ENCODE measurements at places on chromosomes 6 and 20.

- no peak for DNase-seq
Observed at GRCh38 chr20:59696476-59696875, 92.1 kb downstream of the PHACTR3 start.

GRCh38 chr6:69019832-69020231 is 384.8 kb downstream of the ADGRB3 start:
- no peak for DNase-seq

GRCh38 chr6:148957752-148958151 is 210.9 kb downstream of the UST start:
- DNase-seq, result no peak

DNA sequence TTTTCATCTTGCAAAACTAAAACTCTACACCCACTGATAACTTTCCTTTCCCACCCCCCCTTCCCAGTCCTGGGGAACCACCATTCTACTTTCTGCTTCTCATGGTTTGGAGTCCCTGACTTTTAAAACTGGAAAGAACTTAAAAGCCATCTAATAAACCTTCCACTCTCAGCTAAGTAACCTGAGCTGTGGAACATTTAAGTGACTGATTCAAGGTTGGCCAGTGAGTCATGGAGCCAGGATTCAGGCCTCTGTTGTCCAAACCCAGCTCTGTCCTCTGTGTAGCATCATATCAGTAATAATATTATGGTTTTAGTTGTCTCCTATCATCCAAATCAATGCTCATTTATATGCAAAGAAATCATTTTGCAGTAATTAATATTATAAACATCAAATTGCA is 176.0 kb upstream of the NT5E start:
- no peak for DNase-seq

DNA sequence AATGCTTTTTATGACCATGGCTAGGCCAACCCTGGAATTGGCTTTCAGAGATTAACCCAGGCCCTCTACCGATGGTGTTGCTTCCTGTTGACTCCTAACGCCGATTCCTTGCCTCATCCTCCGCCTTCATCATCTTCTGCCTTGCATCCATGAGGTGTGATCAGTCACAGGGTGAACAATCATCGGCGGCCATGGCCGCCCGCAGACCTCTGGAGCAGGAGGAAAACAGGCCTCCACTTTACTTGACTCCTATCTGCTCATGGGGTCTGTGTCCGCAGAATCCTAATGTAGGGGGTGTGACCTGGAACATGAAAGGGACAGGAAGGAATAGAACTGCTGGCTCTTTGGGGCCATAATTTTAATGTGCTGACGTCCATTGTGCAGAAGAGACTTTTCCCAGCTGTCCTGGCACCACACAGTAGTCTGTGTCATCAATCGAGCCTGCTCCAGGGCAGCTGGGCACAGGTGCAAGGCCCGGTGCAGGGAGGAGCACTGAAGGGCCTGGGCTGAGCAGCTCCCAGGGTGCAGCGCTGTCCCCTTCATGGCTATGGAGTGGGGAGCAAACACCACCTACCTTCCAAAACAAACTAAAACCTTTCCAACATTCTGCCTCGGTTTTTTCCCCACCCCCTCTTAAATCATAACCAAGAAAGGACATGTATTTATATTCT is 8.0 kb downstream of the SLC22A3 start:
- no peak for DNase-seq

GRCh38 chr6:17928514-17929430 is 58.7 kb downstream of the KIF13A start:
- DNase-seq, result no peak

- no peak for DNase-seq
Observed at GRCh38 chr20:53905019-53905819, 165.2 kb downstream of the BCAS1 start.

DNA sequence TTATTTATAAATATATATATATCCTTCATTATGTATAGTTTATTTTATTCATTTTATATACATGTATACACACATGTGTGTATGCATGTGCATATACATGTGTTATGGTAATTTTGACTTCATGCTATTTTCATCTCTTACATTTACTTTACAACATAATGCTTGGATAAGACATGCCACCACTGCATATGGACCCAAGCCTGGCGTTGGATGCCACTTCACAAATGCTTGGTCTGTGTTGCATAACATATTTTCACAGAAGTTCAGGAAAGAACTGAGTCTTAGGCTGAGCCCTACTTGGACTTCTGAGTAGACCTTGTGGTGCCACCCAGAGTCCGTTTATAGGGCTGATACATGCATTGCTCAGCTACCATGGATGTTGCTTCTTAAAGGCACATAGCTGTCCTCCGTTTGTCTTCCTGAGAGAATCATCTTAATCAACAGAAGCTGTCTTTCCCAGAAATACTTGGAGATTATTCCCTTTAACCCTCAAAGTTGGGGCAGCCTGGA is 337.8 kb downstream of the BTBD3 start:
- no peak for DNase-seq

- DNase-seq, result no peak
Observed at GRCh38 chr6:138310821-138311220, 66.9 kb upstream of the SMIM28 start.

DNA sequence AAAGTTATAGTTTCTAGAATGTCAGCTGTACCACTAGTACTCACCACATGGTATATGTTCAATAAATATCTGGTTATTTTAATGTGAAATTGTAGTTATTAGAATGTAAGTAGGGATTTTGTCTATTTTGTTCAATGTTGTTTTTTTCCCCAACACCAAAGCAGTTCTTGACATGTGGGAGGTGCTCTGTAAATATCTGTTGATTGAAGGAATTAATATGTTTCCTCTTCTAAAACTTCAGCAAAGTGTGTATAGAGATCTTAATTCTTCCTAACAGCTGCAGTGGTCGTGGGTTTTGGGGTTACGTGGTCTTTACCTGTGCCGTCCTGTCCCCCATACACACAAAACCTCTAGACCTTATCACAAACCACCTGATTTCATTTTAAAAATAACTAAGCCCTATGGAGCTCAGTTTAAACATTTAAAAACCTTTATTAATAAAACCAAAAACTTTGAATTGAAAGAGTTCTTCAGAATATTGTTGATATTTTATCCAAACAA is 471.9 kb upstream of the SOX4 start:
- no peak for DNase-seq

GRCh38 chr6:41536795-41537758 is 9.1 kb upstream of the FOXP4 start:
- DNase-seq, result no peak

DNA sequence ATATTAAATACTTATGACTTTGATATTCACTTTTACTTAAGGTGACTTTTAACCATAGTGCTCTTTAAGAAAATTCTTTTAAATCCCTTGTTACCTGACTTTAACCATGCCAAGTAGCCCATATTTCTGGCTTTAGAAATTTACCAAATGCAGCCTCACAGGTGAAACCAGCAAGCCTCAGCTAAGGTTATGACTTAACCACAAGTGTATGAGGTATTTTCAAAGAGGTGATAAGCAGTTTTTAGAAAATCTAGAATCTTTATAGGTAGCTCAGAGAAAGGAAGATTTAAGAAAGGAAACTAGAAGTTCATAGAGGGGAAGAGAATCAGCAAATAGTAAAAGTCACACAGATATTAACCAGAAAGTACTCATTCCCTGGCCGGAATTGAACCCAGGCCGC is 661.9 kb upstream of the GJE1 start:
- DNase-seq, result no peak

GRCh38 chr20:36313476-36313875 is 7.3 kb downstream of the DLGAP4 start:
- no peak for DNase-seq

GRCh38 chr6:14621518-14621917 is 503.9 kb downstream of the CD83 start:
- no peak for DNase-seq

DNA sequence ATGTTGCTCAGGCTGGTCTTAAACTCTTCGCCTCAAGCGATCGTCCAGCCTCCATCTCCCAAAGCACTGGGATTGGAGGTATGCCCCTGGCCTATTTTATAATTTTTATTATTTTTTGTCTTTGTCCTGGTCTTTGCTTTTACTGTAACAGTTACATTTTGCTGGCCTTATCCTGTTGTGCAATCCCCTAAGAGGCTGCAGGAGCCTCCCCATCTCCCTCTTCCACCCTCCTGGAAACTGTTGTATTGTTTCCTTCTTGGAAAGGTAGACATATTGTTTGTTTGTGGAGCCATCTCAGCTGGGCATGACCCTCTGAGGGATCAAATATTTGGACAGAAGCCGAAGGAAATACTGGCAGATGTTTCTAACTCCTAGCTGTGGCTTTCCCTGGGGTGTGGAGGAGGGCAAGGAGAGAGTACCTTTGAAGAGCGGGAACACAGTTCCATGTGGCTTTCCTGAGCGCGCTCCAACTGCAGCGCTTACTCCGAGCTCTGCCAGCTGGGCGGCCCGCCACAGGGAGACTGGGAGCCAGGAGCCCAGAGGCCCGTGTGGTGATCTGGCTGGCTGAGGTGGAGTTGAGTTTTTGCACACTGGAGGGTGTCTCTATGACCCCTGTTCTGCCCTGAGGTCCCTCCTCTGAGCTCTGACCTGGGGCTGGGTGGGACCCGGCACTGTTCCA is 4.9 kb downstream of the MAPK13 start:
- DNase-seq, result no peak

DNA sequence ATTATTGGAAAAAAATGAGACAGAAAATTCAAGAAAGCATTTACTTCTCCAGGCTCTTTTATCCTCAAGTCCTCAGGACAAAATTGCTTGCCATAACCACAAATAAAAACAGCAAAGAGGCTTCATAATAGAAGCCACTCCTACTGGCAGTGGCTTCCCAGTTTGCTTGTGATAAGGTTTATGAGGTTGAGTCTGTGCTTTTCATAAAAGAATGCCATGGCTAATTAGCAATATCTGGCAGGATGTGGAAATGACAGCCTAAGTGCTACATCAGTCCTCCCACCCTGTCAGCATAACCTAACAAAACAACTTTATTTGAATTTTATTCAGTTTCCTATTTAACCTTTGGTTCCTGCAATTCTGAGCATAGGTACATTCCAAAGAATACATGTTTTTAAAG is 80.9 kb upstream of the HTR1E start:
- no peak for DNase-seq

DNA sequence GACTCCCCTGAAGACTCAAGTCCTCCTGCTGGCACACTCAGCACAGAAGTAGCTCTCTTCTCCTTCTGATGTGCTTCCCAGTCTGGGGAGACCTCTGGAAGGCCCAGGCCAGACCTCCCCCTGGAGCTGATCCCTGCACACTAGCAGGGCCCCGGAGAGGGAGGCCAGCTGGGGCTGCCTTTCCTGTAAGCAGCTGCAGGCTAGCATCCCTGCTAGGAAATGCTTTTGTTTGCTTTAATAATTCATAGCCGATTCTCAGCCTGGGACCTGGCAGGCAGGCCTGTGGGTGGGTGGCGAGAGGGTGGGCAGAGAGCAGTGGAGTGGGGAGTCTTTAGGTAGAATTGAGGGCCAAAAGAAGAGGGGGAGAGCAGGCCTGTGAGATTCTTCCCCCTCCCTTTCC is 5.2 kb downstream of the EBF4 start:
- DNase-seq, result no peak

GRCh38 chr20:51275826-51276225 is 252.9 kb upstream of the KCNG1 start:
- no peak for DNase-seq

DNA sequence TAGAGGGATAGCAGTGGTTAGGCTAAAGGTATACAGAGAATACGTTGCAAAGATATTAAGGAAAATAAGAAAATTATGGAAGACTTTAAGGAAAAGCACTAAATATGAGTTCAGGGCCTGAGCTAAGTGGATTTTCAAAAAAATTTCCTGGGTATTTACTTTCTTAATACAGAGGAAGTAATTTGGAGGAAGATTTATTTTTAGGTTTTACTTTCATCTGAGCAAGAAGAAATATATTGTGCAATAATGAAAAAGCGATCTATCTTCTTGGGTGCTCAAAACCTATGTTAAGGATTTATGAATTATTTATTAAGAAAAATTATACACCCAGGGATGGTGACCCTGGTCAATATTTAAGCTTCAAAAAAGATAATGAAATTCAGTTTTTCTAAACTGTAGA is 224.7 kb downstream of the PLCB1 start:
- DNase-seq, result no peak

- DNase-seq, result no peak
Observed at GRCh38 chr20:35502352-35502751, 27.1 kb downstream of the C20orf173 start.

DNA sequence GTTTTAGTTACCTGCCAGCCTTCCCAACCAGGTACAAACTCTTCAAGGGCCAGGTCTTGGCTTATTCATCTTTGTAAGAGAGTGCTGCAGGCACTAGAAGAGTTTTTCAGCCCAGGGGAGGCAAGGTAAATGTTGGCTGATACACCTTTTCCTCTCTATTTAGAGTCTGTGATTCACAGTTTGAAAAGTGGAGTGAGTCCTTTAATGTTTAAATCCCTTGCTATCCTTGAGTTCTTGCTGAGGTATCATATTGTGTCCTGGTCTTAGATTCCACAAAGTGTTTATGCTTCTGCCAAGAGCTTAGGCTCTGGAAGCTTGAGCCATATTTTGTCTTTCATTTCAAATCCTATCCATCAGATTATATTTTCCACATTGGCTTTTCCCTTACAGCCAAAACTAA is 52.8 kb upstream of the CITED2 start:
- DNase-seq, result no peak

- DNase-seq, result no peak
Observed at GRCh38 chr20:61761453-61762166, 304.1 kb downstream of the TAF4 start.

DNA sequence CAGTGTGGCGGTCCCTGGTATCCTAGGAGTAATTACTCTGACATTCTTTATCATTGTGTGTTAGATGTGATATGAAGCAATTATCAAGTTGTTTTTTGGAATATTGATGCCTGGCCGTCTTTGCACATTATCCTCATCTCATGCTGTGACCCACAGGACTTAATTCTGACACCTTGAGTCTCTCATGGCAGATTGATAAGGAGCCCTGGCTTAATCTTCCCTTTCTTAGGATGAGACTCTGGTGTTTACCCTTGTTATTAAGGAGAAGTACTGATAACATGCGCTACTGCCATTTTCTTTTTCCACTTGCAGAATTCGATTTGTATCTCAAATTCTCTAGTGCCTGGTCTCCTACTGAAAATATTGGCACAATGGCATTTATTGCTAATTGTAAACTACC is 980.2 kb downstream of the KIF16B start:
- DNase-seq, result no peak

GRCh38 chr20:18284805-18285533 is 3.4 kb upstream of the ZNF133 start:
- DNase-seq, result no peak

DNA sequence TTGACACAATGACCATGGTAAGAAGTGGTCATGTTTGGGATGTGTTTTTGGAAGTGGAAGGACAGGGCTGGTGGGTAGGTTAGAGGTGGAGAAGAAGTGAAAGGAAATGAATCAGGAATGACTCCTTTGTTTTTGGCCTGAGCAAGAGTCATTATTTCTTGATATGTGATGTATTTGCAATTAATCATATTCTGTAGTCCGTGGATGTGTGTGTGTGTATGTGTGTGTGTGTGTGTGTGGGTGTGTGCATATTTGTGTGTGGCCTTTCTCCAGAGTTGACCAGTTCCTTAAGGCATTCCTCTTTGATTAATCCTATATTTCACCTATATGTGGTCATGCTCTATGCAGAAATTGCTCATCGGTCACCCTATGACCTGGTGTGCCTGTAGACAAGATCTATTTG is 130.7 kb downstream of the UTRN start:
- no peak for DNase-seq

Data from stimulated activated naive CD8-positive, alpha-beta T cell treated with anti-CD3 and anti-CD28 coated beads, Interleukin-15, Interleukin-2, amounts not matched to agents 100 U/mL and 50 U/mL, for 24 hours (primary cell).